ENCODE measurements at places on chromosomes 13 and 19. TPM values are rescaled to one million over a fixed set of nuclear protein-coding genes. Genes with fewer than 3 reads are reported as not detected.

DIRAS1 gene
- total RNA-seq, result not detected

DNA sequence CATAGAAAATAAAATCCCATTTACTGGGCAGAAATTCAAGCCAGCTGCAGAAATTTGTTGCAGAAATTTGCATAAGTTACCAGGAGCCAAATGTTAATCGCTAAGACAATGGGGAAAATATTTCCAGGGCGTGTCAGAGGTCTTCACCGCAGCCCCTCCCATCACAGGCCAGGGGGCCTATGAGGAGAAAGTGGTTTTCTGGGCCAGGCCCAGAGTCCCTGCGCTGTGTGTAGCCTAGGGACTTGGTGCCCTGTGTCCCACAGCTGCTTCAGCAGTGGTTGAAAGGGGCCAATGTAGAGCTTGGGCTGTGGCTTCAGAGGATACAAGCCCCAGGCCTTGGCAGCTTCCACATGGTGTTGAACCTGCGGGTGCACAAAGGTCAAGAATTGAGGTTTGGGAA lies 278.9 kb upstream of the PCDH9 start:
- DNase-seq, result no peak

VSTM2B gene
- not detected for total RNA-seq

PSG3 gene
- total RNA-seq, result not detected

PVR gene
- not detected for total RNA-seq

GRCh38 chr19:12913011-12913561 lies 6.0 kb downstream of the SYCE2 start:
- no peak for DNase-seq

Data from Karpas-422 (cell line).